Epithelial cell of proximal tubule (primary cell): ENCODE measurements at places on chromosomes 11 and 22. TPM values are rescaled to one million over a fixed set of nuclear protein-coding genes. Genes with fewer than 3 reads are reported as not detected.

GRCh38 chr11:117663414-117663813, 133.6 kb downstream of the DSCAML1 start:
- no peak for DNase-seq

MACROD1 gene
- total RNA-seq = 18.7 and 27.8 TPM in 2 replicates

GLB1L3 gene
- 0.17 TPM in 1 of 2 replicates, not detected in the other for total RNA-seq

OTOG gene
- not detected in 2 replicates for total RNA-seq

GRCh38 chr11:44943118-44943517, 7.6 kb downstream of the TP53I11 start:
- DNase-seq = no peak

DMC1 gene
- total RNA-seq = 4.4 and 6.3 TPM in 2 replicates

DNA sequence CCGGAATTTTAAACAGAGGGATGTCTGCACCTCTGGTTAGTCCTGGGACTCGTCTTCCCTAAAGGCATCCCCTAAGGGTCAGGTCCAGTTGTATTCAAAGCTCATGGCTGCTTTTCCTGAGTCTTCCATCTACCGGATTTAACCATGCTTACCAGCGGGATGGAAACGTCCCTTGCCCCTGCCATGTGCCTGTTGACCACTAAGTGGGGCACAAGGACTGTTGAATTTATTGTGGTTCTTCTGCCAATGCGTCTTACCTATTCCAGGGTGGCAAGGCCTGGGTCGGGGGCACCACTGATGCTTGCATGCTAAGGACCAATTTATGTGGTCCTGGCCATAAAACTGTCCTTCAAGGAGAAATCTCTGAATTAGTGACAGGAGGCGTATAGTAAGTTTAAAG, 25.6 kb downstream of the ANKRD42 start:
- no peak for DNase-seq

DNA sequence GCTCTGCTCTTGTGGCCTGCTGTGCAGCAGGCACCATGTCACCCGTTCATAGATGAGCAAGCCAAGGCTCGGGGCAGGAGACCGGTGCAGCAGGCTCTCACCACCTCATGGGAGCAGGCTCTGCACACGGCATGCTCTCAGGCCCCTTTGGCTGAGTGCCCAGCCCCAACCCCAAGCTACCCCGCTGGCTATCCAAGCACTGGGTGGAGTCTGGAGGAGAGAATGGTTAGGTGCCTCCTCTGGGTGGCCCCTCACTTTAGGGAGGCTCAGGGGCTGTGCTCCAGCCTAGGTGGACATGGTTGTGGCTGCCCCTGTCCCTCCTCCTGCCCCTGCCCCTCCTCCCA, 199.9 kb downstream of the IGLL1 start:
- DNase-seq = no peak

DNA sequence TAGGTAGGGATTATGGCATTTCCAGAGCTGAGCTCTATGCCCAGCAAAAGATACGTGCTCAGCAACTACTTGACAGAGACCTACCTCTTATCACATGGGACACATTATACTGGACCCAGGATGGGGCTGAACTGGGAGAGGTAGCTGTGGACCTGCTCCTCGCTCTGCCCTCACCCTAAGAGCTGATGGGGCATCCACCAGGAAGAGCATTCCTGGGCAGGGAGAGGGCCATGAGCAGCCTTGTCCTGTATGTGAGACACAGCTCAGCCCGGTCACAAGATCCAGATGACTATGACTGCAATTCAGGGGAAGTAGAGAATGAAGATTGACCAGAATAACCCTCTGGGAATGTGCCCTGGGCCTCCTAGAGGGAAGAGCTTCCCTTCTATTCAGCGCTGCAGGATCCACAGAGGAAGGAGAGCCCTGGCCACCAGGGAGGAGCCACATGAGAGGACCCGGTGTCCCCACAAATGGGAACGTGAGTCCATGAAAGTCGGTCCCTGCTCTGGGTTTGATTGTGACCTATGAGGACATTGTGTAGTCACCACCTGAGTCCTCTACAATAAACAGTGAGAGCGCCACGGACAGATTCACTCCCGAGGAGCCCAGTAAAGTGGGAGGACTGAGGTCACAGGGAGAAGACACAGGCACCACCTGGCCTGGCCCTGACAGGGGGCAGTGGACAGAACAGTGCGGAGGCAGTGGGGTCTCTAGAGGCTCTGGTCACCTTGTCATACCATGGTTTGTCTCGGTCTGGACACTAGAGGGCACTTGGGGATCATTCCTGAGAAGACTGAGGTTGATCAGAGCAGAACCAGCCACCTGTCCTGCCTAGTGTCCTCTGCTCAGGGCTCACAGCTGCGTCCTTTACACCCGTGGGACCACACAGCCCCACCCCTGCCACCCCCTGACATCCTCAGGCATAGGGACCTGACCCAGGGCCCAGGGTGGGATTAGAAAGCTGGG, 99.5 kb downstream of the ZNF280B start:
- DNase-seq = no peak

SCN4B gene
- total RNA-seq = under 0.01 TPM in 1 of 2 replicates, not detected in the other

DNA sequence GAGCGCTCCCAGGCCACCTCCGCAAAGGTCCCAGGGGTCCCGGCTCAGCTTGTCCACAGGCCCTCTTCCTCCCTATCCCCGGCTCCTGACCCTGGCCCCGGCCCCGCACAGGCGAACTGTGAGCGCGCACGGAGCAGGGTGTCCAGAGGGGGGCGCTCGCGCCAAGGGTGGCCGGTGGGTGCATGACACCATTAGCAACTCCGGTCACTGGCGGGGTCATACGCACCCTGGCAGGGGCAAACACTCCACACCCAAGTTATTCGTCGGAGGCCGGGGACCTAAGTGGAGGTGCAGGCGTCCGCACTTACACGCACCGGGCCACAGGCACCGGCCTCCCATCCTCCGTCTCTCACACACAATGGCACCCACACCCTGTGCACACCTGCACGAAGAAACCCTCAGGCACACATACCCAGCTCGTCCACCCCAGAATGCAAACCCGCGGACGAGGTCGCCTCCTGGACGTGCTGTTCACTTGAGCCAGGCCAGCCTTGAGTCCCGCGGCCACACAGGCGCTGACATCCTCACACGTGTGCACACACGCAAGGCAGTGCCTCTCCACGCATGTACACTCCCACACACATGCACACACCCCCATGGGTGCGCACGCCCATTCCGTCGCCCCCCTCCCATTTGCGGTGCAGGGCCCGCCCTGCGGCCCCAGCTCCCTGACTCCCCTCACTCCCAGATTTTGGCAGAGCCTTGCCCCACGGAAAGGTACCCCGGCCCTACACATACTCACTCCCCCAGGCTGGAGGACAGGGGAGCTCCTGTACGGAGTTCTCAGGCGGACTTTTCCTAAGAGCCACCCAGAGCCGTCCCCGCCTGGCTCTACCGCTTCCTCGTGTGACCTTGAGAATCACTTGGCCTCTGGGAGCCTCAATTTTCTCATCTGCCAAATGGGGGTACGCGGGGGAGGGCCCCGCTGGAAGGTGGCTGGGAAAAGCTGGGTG, at the start of gene RASGRP2:
Gene RASGRP2, minus strand, starts transcription at position 552 of the 953 bp plus-strand sequence. CDS start 1,276 bp downstream, outside the sequence.
- no peak for DNase-seq
